ENCODE measurements at places on chromosomes 13 and 19.

- no peak for DNase-seq
Measured at GRCh38 chr13:100988921-100989320, 314.3 kb upstream of the TMTC4 start.

GRCh38 chr19:51001515-51001914 lies at the start of gene KLK8:
Gene KLK8, minus strand, starts transcription at chr19:51001604. Its CDS starts 437 bp downstream, at chr19:51001167.
- no peak for DNase-seq

DNA sequence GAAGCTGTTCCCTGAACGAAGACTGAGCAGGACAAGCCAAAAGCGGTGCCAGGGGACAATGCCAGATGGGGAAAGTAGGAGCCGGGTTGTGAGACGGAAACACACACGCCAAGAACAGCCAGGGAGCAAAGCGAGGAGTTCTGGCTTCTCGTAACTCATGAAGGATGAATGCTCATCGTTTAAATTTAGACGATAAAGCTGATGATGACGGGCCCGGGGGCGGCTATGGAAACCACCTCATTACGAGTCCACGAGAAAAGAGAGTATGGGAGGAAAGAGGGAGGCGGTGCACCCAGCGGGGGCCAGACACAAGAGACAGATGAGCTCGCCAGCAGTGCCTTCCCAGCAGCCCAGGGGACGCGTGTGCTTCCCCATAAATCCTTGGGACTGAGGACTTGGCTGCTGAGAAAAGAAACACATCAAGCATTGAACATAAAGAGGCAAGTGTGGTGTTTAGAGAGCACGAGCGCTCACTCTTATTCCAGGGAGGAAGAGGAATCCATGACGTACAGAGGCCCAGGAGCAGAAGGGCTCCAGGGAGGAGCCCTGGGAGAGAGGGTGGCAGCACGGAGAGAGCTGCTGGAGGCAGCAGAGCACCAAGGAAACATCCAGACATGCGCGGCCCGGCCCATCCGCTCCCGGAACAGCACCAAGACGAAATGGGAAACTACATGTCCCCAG lies 70.7 kb downstream of the EPS15L1 start:
- no peak for DNase-seq

DNA sequence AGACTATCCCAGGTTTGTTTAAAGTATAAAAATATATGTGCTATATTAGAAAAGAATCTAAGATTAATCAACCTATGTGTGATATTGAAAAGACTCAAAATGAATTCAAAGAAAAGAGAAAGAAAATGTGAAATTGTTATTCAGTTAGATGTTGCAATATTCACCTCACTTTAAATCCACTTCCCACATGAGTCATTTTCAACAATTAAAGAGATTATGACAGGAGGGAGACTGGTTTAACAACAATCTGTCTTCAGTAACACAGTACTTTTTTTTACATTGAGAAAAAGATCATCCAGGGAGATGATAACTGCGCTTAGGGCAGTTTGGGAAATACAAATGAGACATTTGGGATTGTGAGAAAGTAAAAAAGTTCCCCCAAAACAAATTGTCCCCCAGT lies 1246.2 kb downstream of the SLITRK1 start:
- DNase-seq: no peak

- DNase-seq: no peak
Measured at GRCh38 chr19:791007-791566, 6.2 kb upstream of the PTBP1 start.

GRCh38 chr13:39960191-39960590 lies 304.7 kb downstream of the COG6 start:
- DNase-seq: no peak

- no peak for DNase-seq
Measured at GRCh38 chr19:17341386-17341785, 4.0 kb downstream of the GTPBP3 start.

DNA sequence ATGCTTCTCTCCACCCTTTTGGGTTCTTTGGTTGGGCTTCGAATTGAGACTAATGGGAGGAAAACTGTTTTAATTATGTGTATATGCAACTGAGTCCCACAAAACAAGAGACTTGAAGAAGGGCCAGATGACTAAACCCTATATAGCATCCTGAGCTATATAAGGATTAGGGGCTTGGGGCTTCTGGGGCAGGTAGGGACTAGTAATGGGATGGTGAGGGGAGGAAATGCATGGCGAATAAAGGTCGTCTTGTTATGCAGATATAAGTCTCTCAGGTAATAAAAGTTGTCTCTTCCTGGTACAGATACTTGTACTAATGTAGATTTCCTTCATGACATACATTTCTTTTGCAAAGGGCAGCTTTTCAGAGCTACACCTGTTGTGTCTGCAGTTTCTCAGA lies 2.8 kb upstream of the SLC7A9 start:
- DNase-seq: no peak

DNA sequence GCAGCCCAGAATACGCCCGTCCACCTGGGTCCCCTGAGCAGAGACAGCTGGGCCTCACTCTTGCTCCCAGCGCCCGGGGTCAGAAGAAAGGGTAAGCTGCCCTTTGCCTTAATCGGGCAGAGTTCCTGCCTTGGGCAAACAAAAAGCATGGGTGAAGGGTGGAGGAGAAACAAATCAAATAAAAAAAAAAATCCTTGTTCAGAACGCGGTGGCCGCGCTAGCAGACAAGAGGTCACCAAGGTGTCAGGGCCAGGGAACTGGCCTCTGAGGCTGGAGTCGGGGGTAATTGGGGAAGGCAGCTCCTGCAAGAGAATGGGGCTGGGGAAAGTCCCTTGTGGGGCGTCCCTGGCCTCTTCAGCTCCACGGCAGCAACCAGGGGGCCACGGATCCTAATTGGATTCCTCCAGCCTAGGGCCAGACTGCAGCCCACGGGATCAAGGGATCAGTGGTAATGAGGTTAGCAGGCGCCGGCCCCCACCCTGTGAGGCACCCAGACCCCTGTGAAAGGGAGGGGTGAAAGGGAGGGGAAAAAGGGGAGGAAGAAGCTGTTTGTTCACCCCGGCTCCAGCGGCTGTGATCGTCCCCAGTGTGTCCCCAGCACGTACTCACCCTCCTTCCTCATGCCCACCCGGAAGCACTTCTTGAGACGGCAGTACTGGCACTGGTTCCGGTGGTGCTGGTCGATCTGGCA lies 5.5 kb downstream of the NR2F6 start:
- DNase-seq: no peak

DNA sequence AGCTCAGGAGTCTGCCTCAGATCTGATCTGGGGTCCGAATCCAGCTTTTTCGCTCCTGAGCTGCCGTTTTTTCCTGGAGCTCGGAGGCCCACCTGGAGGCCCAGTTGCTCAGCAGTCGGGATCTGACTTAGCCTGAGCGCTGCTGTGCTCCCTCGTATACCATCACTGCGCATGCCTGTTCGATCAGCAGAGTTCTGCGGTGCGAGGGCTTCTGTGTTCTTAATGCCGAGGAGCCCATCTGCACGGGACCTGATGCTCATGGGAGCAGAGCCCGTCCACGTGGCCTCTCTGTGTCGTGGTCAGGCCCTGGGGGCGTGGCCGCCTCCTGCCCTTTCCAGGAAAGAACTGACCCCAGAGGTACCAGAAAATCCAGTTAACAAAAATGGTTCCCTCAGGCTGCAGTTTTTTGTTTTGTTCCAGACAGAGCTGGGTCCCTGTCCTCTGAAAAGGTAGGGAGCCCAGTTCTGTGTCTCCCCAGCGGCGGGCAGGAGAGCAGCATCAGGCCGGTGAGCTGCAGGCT lies 57.4 kb downstream of the MCF2L start:
- DNase-seq: no peak

- no peak for DNase-seq
Measured at GRCh38 chr13:112879283-112879833, 89.7 kb upstream of the MCF2L start.

- DNase-seq: no peak
Measured at GRCh38 chr19:10190026-10190425, 4.7 kb downstream of the DNMT1 start.

- no peak for DNase-seq
Measured at GRCh38 chr19:38182536-38183210, 41.3 kb downstream of the DPF1 start.

DNA sequence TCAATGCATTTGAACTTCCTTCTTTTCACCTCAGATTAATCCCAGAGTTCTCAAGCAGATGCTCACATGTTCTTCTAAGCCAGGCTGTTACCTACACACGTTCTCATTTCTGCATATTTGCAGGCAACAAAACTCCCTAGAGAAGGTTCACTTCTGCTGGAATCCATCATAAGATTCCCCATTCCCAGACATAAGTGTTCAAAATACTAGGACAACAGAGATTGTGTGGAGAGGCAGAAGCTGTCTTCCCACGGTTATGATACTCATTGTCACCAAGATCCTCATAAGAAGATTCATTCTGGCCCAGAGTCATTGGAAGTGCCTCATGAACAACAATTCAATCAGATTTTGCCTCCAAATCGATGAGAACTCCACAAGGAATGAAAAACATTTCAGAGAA lies 931.6 kb upstream of the MIR17HG start:
- DNase-seq: no peak

- no peak for DNase-seq
Measured at GRCh38 chr13:26509491-26509890, 48.0 kb upstream of the WASF3 start.

DNA sequence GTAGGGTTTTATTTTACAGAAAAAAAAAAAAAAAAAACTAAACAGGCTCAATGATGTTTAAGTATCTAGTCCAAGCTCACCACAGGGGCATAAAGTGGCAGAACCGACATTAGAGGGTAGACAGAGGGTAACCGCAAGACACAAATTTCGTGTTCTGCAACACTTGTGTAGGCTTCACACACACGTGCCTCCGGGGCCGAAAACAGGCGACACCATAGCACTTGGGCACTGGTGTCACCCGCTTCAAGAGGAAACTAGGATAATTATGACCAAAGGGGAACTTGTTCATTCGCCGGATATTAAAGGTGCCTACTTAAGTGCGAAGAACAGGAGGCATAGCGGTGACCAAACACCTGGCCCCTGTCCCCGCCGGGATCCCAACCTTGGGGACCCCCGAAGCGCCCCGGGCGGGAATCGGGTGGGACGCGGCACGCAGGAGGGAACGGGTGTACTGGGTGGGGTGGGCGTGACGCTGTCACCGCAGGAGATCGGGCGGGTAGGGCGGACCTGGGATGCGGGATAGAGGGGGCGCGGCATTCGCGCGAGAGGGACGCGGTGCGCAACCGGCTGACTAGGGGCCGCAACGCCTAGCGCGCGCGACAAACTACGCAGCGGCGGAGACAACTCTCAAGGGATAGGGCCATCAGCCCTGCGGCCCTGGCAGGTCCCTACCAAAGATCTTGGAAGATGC lies 558 bp downstream of the MZT1 start:
- no peak for DNase-seq

GRCh38 chr13:51769455-51770127 lies 34.4 kb downstream of the DHRS12 start:
- DNase-seq: no peak

DNA sequence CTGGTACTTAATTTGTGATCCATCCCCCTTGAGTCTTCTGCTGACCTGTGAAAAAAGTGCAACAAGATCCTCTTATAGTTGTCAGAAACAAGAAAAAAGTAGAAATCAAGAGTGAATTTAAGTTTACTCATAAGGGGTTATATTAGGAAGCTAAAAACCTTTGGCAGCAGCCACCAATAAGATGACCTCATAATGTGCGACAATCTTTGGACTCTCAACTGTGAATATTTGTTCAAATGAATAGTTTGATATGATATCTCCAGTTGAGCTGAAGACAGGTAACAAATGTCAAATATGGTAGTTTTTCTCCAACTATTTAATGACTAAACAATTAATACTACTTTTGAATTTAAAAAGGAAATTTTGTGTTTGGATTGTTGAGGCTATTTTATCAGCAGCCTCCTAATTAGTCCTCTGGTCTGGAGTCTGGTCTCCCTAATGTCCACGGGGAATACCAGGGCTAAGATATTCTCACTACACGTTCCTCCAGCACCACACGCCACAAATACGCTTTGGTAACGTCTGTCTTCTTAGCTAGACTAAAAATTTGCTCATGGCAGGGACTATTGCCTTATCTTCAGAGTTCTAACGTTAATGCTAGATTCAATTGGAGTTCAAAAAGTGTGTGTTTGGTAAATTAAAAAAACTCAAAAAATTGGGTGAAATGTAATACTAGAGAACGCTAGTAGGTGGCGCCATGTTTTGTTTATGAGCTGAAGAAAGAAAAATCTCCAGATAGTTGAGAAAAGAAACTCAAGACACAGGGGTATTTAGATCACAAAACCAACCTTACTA lies 51.0 kb upstream of the PDX1 start:
- no peak for DNase-seq

- DNase-seq: peak; percentile 8
Measured at GRCh38 chr13:112510987-112511685, 76.8 kb downstream of the TUBGCP3 start.

DNA sequence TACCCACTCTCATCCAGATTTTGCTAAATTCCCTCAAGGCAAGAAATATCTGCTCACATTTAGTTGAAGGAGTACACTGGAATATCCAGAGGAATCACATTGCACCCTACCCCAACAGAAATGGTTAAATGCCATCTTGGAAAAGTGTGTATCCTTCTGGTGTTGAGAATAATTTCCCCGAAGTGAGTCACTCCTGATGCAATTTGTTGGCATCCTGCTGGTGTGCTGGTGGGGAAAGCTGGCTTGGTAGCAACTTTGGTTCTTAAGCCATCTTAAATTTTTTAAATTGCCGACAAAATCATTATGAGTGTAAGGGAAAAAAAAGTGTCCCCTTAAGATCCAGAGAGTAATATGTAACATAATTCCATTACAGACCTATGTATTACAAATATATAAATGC lies 337.3 kb upstream of the DACH1 start:
- peak; percentile 23 for DNase-seq

GRCh38 chr13:44805585-44805984 lies 183.7 kb downstream of the NUFIP1 start:
- no peak for DNase-seq

DNA sequence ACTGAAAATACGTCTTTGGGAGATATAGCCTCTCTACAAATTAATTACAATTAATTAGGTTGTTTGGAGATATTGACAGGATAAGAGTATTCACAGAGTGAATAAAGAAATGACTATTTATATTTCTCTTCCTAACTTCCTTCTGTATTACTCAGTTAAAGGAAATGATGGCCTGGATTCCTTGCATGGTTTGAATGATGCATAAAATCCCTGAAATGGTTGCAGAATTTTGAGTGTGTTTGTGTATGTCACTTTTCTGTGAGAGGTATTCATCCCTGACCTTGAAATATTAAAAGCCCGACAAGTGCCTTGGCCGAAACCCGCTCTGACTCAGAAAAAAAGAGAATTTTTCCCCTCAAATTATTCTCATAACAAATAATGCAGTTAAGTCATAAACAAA lies 90.0 kb downstream of the PDS5B start:
- no peak for DNase-seq

- DNase-seq: no peak
Measured at GRCh38 chr19:40683437-40683836, 7.0 kb downstream of the NUMBL start.

GRCh38 chr13:106381091-106381490 lies 154.4 kb downstream of the EFNB2 start:
- DNase-seq: no peak

- DNase-seq: no peak
Measured at GRCh38 chr13:46864941-46865340, 31.9 kb downstream of the HTR2A start.

Measured in RCC 7860 (cell line).